ENCODE measurements at places on chromosomes 2 and 18. TPM values are rescaled to one million over a fixed set of nuclear protein-coding genes. Genes with fewer than 3 reads are reported as not detected.
A peak's percentile ranks its signal among the peaks of the same experiment; 100 is the strongest.

DNA sequence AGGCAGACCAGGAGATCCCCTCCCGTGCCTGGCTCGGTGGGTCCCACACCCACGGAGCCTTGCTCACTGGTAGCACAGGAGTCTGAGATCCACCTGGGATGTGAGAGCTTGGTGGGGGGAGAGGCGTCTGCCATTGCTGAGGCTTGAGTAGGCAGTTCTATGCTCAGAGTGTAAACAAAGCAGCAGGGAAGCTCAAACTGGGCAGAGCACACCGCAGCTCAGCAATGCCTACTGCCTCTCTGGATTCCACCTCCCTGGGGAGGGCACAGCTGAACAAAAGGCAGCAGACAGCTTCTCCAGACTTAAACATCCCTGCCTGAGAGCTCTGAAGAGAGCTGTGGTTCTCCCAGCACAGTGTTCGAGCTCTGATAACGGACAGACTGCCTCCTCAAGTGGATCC, 85.1 kb downstream of the UGP2 start:
- DNase-seq: no peak

DNA sequence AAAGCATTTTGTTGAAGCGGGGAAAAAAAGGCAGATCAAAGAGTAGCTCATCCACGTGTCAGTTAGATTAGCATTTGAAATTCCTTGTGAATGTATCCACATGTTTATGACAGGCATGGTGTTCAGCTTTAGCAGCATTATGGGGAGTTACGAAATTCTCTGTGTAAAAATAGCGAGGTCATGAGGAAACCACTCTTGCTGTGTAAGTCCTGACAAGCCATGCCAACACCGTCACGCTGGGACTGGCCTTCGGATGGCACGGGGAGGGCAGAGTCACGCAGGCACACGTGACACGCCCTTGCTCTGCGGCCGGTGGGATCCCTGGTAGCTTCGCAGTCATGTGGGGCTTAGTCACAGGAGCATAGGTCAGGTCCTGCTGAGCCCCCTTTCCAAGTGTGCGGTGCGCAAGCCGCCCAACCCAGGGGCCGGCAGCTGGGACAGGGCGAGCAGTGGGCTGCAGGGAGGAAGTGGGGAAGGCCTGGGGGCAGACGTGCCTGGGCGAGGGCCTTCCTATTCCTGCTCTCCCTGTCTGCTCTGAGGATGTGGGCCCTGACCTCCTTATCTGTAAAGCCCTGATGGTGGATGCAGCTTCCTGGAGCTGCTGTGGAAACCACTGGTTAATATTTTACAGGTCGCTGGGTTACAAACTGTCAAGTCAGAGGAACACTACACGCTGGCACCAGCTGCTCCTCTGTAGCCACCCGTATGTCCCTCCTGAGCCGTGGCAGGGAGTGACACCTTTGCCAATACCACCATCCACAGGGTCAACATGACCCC, 18.0 kb downstream of the MBP start:
- DNase-seq: peak; percentile 89

DNA sequence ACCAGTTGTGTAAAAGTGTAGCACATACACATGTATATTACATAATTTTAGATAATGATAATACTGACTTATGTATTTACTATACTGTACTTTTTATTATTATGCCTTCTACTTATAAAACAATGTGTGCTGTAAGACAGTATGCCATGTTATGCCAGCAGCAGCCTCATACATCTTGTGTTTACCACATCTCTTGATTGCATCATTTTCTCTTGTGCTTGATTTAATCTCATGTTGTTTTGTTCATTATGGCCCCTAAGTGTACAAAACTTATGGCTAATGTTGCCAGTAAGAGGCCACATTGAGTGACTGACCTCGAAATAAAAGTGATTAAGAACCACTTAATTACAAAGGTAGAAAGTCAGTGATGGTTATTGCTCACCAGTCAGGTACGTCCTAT, 128.0 kb upstream of the SP5 start:
- no peak for DNase-seq

GRCh38 chr2:165203689-165204559, at the start of gene SCN3A:
SCN3A (minus strand) TSS chr2:165204050; CDS start chr2:165176394, 27,656 bp downstream.
- DNase-seq: peak; percentile 58

Gene POTEF
- total RNA-seq: not detected

All from muscle of leg (tissue), 16 donors.